Astrocyte of the spinal cord (primary cell): ENCODE measurements at places on chromosomes 12 and 14.
A peak's percentile ranks its signal among the peaks of the same experiment; 100 is the strongest.

- peak; percentile 71 for DNase-seq
These were observed 3.0 kb downstream of the MIS18BP1 start for GRCh38 chr14:45249856-45250575.

DNA sequence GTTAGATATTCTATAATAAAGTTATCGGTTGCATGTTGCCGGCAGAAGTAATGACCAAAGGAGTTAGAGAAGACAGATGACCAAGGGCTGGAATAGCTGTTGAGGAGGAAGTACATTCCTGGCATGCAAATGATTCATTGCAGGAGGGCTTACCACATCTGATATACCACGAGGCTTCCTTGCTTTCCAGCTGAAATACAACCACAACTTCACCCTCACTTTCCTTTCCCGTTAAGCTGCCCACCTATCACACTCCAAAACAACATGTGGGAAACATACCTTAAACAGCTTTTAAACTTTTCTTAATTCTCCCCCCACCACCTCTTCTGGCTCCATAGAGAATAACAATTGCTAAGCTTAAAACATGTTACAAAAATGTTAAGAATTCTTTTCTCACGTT lies 594.1 kb downstream of the NRXN3 start:
- peak; percentile 64 for DNase-seq

DNA sequence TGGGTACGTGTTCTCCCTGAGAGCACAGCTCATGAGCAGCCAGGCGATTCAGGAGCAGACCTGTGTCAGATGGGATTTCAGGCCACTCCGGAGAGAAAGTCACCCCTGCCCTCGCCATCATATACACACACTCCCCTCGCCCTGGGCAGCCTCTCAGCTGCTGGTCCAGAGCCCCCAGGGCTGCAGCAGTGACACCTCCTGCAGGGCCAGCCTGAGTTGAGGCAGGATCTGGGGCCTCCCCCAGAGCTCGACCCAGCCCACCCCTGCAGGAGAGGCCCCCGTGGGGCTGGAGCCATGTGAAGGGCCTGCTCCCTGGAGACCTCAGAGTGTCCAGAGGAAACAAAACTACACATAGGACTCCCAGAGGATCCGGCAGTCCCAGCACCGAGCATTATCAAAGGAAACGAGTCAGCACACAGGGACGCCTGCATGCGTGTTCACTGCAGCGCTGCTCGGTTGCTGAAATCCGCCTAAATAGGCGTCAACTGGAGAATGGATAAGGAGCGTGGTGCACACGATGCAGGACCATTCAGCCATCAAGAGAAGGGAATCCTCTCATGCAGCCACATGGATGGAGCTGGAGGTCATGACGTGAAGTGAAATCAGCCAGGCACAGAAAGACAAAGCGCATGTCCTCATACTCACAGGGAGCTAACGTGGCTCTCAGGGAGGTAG lies 104.0 kb downstream of the TNFAIP2 start:
- DNase-seq, result no peak

GRCh38 chr12:104280717-104281458 lies 22.7 kb upstream of the EID3 start:
- DNase-seq, result peak; percentile 94

GRCh38 chr12:94621662-94622359 lies 28.5 kb downstream of the TMCC3 start:
- peak; percentile 37 for DNase-seq

- DNase-seq, result no peak
These were observed 127.2 kb upstream of the DAAM1 start for GRCh38 chr14:59061292-59061691.

GRCh38 chr12:124939421-124940142 lies 25.1 kb upstream of the UBC start:
- DNase-seq, result peak; percentile 93

GRCh38 chr12:26112703-26113147 lies 12.1 kb downstream of the BHLHE41 start:
- DNase-seq, result no peak

DNA sequence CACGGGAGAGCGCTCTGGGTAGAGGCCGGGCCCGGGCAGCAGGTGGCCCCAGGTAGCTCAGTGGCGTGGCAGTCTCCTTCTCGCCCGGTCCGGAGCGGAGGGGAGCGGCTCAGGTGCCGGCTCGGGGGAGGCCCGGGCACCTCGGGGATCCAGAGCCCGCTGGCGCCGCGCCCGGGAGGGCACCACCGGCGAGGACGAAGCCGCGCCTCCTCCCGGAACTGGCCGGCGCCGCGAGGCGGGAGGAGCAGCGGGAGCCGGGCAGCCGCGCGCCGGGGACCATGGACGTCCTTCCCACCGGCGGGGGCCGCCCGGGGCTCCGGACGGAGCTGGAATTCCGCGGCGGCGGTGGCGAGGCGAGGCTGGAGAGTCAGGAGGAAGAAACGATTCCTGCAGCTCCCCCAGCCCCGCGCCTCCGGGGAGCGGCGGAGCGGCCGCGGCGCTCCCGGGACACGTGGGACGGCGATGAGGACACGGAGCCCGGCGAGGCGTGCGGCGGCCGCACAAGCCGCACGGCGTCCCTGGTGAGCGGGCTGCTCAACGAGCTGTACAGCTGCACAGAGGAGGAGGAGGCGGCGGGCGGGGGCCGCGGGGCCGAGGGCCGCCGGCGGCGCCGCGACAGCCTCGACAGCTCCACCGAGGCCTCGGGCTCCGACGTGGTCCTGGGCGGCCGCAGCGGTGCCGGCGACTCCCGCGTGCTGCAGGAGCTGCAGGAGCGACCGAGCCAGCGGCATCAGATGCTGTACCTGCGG lies 21.5 kb upstream of the GNS start:
- DNase-seq, result no peak

DNA sequence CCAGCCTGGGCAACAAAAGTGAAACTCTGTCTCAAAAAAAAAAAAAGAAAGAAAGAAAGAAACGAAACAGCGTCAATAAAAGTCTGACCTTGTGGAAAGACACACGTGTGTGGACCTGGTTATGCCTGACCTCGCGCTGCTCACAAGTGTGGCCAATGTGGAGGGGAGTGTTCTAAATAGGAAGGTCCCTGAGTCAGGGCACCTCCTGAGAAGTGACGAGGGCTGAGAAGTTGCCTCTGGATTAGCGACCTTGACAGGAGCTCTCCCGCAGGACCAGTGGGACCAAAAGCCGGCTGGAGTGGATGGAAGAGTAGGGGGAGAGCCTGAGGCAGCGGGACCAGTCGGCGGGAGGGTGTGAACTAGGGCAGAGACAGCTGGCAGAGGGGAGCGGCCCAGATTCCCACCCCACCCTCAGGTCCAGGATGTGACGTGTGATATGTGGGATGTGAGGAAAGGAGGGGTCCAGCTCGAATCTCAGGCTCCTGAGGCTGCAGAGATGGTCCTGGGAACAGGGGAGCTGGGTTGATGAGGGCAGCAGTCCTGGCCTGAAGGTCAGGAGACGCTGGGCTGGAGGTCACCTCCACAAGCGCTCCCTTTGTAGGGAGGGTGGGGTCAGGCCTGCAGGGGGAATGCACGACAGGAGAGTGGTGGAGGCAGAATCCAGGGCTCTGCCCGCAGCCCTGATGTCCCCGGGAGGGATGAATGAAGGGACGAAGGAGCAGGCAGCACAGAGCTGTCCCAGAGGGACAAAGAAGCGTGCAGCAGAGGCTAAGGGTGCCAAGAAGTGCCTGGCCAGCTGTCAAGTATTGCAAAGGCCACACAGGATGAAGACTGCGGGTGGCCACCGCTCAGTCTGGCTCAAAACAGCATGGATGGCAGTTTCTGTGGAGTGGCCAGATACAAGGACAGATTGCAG lies 24.8 kb upstream of the GPR68 start:
- no peak for DNase-seq

DNA sequence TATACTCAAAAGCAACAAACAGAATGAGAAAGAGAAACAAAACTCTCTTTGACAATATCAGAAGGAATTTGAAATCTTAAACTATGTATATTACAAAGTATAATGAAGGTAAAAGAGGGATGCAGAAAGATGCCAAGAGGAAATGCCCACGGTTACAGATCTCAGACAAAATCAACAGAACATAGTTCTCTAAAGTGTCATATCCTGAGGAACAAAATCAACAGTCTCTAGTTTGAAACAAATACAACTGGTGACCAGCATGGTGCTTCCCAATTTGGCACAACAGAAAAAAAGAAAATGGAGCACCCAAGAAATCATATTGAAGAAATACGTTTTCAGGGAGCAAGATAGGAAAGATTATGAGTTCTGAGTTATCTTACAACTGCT lies 116.5 kb downstream of the METTL25 start:
- DNase-seq, result peak; percentile 46

GRCh38 chr12:106118-106591 lies 39.6 kb downstream of the IQSEC3 start:
- DNase-seq, result no peak

GRCh38 chr14:91229743-91230200 lies 14.7 kb downstream of the GPR68 start:
- peak; percentile 87 for DNase-seq

- no peak for DNase-seq
These were observed 203 bp downstream of the NFATC4 start for GRCh38 chr14:24368212-24368561.

DNA sequence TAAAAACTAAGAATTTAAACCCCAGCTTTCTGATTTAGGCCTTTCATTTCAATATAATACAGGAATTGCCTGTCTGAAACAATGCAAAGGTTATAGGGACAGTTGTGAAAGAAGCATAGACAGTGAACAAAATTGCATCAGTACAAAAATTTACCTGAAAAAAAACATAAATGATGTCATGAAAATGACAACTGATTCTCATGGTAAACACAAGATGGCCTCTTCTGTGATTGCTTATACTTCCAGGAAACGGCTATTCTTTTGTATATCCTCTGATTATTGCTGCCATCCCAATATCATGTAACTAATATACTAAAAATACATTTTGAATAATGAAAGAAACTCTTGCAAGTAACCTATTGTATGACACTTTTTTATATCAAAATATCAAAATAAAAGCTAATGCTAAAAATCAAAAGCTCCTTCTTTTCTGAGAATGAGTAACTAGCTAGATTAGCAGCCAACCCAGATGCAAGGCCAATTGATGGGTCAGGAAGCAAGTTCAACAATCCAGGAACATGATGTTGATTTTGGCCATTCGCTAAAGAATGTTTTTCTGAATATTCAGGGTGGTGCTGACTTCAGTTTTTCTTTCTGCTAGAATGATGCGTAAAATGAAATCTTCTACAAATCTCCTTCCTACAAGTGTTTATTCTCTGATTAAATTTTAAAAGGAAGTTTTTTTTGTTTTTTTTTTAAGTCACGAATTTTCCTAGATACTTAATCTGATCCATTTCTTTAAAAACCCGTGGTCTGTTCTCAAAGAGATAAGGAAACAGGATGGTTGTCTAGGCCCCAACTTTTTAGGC lies 83.6 kb downstream of the ALX1 start:
- peak; percentile 21 for DNase-seq

DNA sequence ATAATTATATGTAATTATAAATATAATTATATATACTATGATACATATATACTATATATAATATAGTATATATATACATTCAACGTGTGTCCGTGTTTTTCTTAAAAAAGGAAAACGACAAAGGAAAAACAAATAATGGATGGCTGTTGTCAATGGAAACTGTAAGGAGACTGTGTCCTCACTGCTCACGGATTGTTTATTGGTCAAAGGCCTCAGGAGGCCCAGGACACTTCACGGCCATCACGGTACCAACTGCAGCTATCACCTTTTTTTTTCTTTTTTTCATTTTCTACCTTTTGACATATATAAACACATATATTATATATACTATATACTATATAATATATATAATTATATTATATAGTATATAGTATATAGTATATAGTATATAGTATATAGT lies 113.4 kb downstream of the SPTSSA start:
- DNase-seq, result no peak

- peak; percentile 80 for DNase-seq
These were observed 835 bp downstream of the VEZT start for GRCh38 chr12:95218150-95219133.

DNA sequence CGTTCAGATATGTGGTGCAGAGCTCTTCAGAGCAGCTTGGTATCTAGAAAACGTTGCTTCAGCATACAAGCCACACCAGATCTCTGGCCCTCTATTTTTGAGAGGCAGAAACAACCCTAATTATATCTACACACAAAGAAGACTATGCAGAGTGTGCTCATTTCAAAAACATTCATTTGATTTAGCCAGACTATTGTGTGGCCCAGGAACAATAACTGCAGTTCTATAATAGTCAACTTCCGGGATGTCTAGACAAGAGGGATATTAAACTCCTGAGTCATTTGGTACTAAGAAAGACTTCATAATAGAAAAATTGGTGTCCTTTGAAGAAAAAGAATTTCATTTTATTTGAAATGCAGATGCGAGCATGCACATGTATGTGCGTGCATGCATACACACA lies 153.8 kb downstream of the PELI2 start:
- DNase-seq, result peak; percentile 85

- no peak for DNase-seq
These were observed 6.0 kb upstream of the PGF start for GRCh38 chr14:74961238-74961911.

GRCh38 chr14:92473969-92474535 lies 39.5 kb upstream of the RIN3 start:
- peak; percentile 16 for DNase-seq

GRCh38 chr12:106240821-106241220 lies 7.0 kb downstream of the CKAP4 start:
- no peak for DNase-seq

- no peak for DNase-seq
These were observed 30.9 kb downstream of the GPHB5 start for GRCh38 chr14:63287666-63288483.

DNA sequence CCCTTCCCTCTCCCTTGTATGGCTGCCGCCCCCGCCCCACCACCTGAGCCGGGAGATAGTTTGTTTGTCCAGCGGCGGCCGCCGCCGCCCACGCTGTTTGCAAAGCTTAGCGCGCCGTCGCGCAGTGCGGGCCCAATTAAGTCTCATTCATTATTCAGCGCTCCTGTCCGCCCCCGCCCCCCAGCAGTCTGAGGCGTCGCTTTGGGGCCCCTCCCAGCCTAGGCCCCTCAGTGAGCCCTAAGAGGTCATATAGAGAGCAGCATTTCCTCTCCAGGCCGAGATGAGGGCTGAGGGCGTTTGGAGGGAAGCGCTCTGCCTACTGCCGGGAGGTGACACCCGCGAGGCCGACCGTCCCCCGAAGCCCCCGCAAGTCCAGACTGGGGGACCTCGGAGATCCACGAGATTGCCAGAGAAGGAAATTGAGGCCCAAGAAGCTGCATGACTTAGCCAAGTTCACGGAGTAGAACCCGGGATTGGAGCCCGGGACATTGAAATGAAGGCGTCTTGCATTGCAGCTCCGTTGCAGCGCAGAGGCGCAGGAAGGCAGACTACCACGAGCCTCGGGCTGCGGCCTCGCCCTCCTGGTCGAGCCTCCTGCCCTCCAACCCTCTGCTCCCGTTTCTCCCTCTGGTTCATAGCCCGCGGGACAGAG lies at the start of gene DNAJC22:
Gene DNAJC22, plus strand, starts transcription at position 230 of the 652 bp plus-strand sequence. CDS start 1,985 bp downstream, outside the sequence.
- DNase-seq, result no peak

GRCh38 chr12:132276066-132276826 lies 53.1 kb downstream of the GALNT9 start:
- no peak for DNase-seq

- peak; percentile 68 for DNase-seq
These were observed 18.4 kb upstream of the SRGAP1 start for GRCh38 chr12:63826006-63826585.
